ENCODE measurements at places on chromosomes 4 and X.
A peak's percentile ranks its signal among the peaks of the same experiment; 100 is the strongest.

DNA sequence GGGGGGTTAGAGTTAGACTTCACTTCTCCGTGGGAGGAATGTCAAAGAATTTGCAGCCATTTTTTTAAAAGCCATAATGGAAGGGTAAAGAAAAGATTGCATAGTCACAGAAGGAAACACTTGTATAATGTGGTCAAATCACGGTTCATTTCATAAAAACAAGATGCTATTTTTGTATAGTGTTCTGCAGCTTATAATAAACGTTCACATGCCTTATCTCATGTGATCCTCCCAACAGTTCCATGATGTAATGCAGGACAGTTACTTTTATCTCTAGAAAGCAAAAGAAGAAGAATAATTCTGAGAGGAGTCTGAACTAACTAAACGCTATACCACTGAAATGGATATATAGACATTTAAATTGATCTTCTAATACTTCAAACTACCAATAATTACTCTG lies 71.3 kb upstream of the CAMK2D start:
- DNase-seq, result no peak

- DNase-seq, result no peak
Observed at GRCh38 chr4:88226143-88226542, 58.2 kb downstream of the PPM1K start.

GRCh38 chr4:105415281-105415744 lies 58.5 kb downstream of the PPA2 start:
- DNase-seq, result no peak

- DNase-seq, result peak; percentile 71
Observed at GRCh38 chr4:40559585-40560465, 69.8 kb downstream of the RBM47 start.

DNA sequence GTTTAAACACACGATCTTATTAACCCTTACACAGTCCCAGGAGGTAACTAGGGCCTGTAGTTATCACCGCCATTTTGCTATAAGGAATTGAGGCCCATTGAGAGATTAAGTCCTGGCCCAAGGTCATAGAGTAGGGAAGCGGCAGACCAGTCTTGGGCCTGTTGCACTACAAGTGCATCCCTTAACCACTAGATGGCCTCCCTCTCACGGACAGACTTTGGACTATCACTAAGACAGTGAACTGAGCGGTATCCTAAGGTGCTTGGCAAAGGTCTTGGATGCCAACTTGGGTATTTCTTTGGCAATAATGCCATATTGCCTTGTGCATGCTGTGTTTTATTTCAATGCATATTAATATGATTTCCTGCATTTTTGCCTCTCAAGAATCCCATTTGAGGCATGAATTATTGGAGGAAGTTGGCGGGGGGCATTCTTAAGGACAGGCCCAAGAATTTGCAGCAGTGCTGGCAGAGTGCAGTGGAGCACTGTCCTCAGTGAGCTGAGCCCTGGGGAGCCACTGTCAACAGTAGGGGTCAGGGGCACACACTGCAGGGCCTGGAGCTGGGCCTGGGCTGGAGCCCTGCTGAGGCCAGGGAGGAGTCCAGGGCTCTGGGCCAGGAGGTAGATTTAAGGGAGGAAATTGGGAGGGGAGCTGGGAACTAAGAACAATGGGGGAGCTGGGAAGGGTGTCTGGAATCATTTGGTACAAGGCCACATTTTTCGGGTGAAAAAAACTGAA lies 147.4 kb downstream of the SMIM20 start:
- peak; percentile 17 for DNase-seq

All from RPMI8226 (cell line).